ENCODE measurements at places on chromosomes 4 and X. TPM values are rescaled to one million over a fixed set of nuclear protein-coding genes. Genes with fewer than 3 reads are reported as not detected.

TRIM2 gene
- polyA plus RNA-seq = 26.1 TPM

RAB40A gene
- polyA plus RNA-seq = 0.98 TPM

SMIM10 gene
- 13.1 TPM for polyA plus RNA-seq

RS1 gene
- not detected for polyA plus RNA-seq

Data from stomach (tissue), 19 donors.